Uterine smooth muscle cell (primary cell): ENCODE measurements at places on chromosomes 2 and 18. TPM values are rescaled to one million over a fixed set of nuclear protein-coding genes. Genes with fewer than 3 reads are reported as not detected.

The FOXD4L1 gene
- total RNA-seq: 0.12 TPM in 1 of 2 replicates, not detected in the other

The DHX57 gene
- total RNA-seq: 29.5 and 38.0 TPM in 2 replicates

The C2orf66 gene
- under 0.01 and 0.12 TPM in 2 replicates for total RNA-seq

The UGT1A10 gene
- total RNA-seq: 0.11 TPM in 1 of 2 replicates, not detected in the other

The ANKRD62 gene
- not detected in 2 replicates for total RNA-seq

The INHA gene
- total RNA-seq: 0.11 and 0.50 TPM in 2 replicates
